Cortex of kidney (tissue), 1 donor: ENCODE measurements at places on chromosomes 6 and 20.

- DNase-seq: no peak
Measured at GRCh38 chr20:37456948-37457347, 64.1 kb upstream of the NNAT start.

- DNase-seq: no peak
Measured at GRCh38 chr20:63346131-63347080, 14.7 kb downstream of the CHRNA4 start.

DNA sequence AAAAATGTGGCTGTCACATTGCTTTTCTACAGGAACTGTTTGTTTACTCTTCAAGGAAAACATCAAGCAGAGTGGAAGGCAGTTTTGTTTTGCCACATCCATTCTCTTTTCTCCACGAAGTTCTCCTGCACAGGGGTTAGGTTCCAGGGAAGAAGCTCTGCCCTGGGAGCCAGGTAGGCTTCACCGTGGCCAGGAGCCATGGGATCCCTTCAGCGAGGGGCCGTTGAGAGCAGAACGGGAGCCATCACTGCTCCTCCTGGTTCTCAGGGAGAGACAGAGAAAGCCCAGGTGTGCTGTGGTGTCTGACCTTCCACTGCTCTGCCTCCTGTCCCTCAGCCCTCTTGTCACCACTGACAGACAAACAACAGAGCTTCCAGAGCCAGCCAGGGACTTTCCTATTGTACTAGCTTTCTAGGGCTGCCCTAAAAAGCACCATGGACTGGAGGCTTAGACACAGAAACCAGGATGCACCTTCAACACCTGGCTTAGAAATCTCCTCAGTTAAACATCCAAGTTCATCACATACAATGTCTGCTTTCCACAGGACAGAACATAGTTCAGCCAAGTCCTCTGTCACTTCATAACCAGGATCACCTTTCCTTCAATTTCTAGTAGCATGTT is 75.6 kb upstream of the SLC22A23 start:
- DNase-seq: no peak

DNA sequence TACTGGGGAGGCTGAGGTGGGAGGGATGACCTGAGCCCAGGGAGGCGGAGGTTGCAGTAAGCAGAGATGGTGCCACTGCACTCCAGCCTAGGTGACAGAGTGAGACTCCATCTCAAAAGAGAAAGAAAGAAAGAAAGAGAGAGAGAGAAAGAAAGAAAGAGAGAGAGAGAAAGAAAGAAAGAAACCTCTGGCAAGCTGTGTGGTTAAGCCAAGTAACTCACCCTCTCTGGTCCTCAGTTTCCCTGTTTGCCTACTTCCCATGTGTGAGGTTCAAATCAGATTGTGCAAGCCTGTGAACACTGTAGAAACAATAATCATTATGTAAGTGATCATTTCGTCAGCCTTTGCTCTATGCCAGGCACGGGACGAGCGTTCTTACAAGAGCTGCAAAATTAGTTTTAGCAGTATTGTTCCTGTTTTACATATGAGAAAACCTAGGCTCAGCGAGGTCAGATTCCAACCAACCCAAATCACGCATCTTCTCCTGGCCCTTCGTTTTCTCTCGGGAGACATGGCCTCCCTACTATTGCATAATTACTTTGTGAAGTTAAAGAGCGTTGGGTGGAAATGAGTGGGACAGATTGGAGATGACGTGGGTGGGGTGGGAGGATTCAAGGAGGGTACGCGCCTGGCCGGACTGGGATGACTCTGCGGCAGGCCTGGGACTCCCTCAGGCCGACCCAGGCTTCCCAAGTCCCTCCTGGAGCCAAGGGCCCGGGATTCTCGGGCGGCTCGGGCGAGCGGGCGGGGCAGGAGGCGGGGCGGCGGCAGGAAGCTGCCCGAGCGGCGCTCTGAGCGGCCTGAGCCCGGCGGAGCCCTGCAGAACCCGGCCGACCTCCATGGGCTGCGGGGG is at the start of gene SNX21:
Gene SNX21 (plus strand): TSS at position 770 of the 853 bp plus-strand sequence. CDS start 121 bp downstream, outside the sequence.
- peak; percentile 22 for DNase-seq

- DNase-seq: no peak
Measured at GRCh38 chr6:75094614-75095200, 111.1 kb downstream of the COL12A1 start.

DNA sequence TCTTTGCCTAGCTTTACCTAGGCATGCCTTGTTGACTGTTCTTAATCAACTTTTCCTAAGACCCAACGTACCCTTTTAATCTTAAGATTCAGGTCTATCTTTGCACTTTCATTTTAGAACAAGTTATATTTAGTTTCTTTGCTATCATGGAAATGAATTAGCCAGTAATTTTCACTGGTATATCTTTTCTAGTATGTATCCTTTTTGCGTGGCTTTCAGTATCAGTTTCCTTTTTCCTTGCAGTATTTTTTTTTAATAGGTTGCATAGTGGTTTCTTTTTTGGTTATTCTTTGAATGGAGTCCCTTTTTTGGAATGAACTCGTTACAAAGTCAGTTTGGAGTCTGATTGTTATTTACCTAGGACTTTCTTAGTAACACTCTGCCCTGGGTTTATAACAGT is 7.3 kb downstream of the ANKEF1 start:
- DNase-seq: no peak

DNA sequence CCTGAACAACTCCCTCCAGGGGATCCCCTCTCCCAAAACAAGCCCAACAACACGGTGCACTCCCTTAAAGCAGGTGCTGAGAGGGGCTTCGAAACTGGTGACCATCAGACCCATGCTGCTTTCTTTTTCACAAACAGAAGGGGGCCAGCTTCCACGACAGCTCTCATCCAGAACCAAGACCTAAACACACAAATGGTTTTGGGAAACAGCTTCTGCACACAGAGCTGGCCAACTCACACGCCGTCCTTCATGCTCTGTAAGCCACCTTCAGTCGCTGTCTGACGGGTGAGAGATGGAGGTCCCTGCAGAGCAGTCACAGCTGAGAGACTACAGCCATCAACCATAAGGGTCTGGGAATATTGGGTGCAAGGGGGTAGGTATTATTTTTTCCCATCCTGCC is 76.3 kb downstream of the ZMYND8 start:
- DNase-seq: no peak

GRCh38 chr6:107386340-107386739 is 73.0 kb downstream of the PDSS2 start:
- DNase-seq: no peak

DNA sequence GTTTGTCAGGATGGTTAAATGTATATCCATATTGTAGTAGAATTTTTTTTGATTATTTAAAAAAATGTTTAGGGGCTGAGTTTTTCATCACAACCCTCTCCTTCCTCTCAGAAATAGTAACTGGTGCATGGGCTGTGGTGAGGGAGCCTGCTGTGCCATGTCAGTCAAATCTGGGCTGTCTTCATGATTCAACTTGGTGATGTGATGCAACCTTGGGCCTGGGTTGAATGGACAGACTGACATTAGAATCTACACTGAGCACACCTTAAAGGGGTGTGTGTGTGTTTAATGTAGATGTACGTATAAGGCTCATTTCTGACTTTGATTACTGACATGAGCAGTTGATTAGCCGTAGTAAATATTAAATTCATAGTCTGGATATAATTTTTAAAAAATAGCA is 3.7 kb downstream of the TJAP1 start:
- no peak for DNase-seq

GRCh38 chr6:112287577-112288225 is 33.3 kb upstream of the LAMA4 start:
- DNase-seq: no peak

GRCh38 chr6:98839781-98840361 is 5.5 kb downstream of the POU3F2 start:
- no peak for DNase-seq

DNA sequence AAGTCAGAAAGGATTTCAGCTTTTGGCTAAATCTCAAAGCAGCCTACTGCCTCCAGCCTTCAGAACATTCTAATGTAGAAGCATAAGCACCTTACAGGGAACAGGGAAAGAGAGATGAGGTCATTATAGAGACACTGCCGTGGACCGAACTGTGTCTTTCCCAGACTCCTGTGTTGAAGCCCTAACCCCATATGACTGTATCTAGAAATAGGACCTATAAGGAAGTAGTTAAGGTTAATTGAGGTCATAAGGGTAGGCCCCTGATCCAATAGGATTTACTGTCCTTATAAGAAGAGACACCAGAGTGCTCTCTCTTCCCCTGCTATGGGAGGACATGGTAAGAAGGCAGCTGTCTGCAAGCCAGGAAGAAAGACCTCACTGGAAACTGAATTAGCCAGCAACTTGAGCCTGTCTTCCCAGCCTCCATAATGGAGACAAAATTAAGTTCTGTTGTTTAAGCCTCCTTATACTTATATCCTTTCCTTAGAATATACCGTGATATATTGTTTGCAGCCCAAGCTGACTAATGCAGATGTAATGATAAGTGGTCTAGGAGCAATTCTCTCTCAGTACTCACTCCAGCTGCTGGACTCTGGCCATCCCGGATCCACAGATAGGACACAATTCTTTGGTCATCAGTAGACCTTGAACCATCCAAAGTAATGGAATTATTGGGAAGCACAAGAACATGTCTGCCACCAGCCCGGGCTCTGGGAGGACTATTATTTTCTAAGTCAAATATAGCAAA is 71.4 kb downstream of the ALDH5A1 start:
- DNase-seq: no peak

GRCh38 chr6:13305791-13306190 is 22.5 kb downstream of the TBC1D7 start:
- DNase-seq: no peak

GRCh38 chr6:3782876-3783832 is 31.6 kb upstream of the PXDC1 start:
- DNase-seq: no peak

DNA sequence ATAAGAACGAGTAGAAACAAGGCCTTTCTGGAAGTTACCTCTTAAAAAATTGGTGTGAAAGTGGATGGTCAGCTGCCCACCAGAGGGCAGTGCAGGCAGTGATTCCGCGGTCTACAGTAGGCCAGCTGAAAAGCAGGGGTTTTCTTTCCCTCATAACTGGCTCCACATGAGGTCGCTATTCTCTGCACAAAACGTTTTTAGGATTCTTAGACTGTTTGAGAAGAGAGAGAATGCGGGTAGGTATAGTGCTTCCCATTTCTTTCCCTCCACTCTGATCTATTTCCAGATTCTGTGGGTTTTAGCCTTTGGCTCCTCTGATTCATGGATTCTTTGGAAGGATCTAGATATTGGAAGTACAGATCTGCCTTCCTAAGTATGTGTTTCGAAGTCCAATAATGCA is 14.2 kb downstream of the FIG4 start:
- DNase-seq: no peak

- no peak for DNase-seq
Measured at GRCh38 chr20:46494077-46494476, 19.3 kb downstream of the ZNF334 start.
